GM23248 (cell line): ENCODE measurements at places on chromosomes 1 and 21. TPM values are rescaled to one million over a fixed set of nuclear protein-coding genes. Genes with fewer than 3 reads are reported as not detected.

- DNase-seq, result no peak
These were observed 41.1 kb upstream of the CCSAP start for GRCh38 chr1:229383961-229384360.

- no peak for DNase-seq
These were observed 799.5 kb downstream of the LTN1 start for GRCh38 chr21:28193189-28193588.

RNU1-2 gene
- total RNA-seq, result under 0.01 TPM in 1 of 2 replicates, not detected in the other

MMEL1 gene
- total RNA-seq, result not detected in 2 replicates
